ENCODE measurements at places on chromosomes 5 and 9.

- no peak for DNase-seq
These were observed 50.4 kb upstream of the SYNPO start for GRCh38 chr5:150589862-150590601.

- no peak for DNase-seq
These were observed 442.0 kb upstream of the MEF2C start for GRCh38 chr5:89324990-89325389.

- no peak for DNase-seq
These were observed 154.4 kb upstream of the ZNF462 start for GRCh38 chr9:106708475-106709146.

DNA sequence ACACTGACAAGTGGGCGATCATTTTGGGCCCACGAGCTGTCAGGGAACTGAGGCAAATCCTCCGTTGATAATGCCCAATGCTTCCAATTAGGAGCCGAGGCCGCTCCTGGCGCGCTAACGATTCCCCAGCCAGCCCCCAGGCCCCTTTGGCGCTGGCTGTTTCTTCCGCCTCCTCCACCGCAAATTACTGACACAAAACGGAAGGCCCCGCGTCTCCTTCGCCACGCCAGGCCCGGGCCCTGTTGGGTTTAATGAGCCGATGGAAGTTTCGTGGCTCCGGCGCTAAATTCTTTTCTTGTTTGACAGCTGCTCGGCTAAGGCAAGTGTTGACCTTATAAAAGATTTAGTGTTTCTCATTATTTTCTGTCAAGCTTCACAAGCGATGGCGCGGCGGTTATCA is 25.7 kb upstream of the BARHL1 start:
- DNase-seq: no peak

- DNase-seq: no peak
These were observed 184.0 kb downstream of the TTLL11 start for GRCh38 chr9:121909111-121909510.

GRCh38 chr5:142972064-142972570 is 201.9 kb downstream of the ARHGAP26 start:
- DNase-seq: no peak

- no peak for DNase-seq
These were observed 58.0 kb upstream of the SYNPO start for GRCh38 chr5:150582241-150583109.

DNA sequence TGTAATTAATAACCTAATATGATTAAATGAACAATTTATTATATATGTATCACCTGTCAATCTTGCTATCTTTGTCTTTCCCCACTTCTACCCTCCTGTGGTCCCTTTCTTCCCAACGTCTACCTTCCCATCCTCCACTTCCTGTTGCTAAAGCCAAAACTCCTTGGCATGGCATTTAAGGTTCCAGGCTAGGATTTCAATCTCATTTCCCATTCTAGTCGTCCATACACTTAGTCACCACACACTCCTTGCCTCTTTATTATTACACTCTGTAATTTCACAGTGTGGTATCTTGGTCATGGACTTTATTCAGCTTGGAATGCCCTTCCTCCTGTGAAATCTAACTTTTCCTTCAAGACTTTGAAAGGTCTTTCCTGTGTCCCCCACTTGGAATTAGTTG is 115.3 kb downstream of the SEMA6A start:
- no peak for DNase-seq

- DNase-seq: no peak
These were observed 9.2 kb upstream of the ERAP1 start for GRCh38 chr5:96816991-96817390.
